ENCODE measurements at places on chromosomes 7 and 10.

- no peak for DNase-seq
Measured at GRCh38 chr10:48701139-48701901, 16.6 kb downstream of the WDFY4 start.

GRCh38 chr7:2680792-2681490 is 7.1 kb upstream of the AMZ1 start:
- DNase-seq = peak; percentile 83

GRCh38 chr7:5690931-5691473 is 90.5 kb downstream of the RNF216 start:
- DNase-seq = peak; percentile 36

DNA sequence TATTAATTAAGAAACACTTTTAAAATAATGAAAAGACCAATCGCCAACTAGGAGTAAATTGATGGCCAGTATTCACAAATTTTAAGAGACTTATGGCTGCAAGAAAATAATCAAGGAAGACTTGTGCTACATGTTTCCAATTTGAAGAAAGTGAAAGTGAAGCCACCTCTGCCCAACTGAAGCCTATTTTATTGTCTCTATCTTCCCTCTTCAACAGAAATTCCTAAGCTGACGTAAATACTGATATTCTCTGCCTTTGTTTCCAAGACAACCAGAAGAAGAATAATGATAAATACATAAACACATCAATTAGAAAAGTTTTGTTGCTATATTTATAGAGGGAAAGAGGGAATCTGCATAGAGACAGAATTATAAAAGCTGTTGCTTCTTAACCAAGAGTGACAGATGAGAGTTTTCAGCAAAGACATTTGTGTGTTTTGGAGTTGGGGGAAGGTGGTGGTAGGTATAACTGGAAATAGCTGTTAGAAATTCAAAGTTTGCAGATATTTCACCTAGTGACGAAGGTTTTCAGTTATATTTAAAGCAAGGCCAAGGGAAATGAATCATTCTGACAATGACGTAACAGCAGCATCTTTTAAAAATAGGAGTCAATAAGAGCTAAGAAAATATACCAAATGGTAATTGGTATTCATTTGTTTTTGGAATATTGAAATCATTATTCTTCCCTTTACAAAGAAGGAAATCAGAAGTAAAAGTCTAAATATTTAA is 576.6 kb upstream of the SORCS1 start:
- DNase-seq = no peak

All from caudate nucleus (tissue), 63 donors.